Glutamatergic neuron (in vitro differentiated cells): ENCODE measurements at places on chromosomes 4 and X.

GRCh38 chr4:38804654-38805295 is at the start of gene TLR1:
TSS of gene TLR1 (minus strand) at chr4:38804791. CDS start at chr4:38798831, 5,960 bp downstream.
- no peak for DNase-seq

DNA sequence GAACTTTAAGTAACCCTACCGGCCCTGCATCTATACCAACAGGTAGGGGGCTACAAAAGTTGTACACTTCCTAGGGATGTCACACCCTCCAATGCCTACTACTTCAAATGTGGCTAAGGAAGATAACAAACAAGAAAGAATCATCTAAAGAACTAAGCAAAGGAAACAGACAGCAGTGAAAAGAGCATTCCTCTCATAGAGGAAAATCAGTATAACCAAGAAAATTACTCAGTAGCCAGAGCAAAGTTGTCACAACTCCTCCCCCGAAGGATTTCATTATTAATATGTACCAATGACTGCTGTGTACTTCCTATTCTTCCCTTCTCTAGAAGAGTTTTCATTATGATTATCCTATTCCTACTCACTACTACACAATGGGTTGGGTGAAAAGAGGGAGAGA is 12.6 kb downstream of the ANKRD17 start:
- no peak for DNase-seq

- DNase-seq: no peak
These were observed 25.9 kb downstream of the WDR1 start for GRCh38 chr4:10090467-10091250.

- DNase-seq: no peak
These were observed 8.2 kb downstream of the TEX13C start for GRCh38 chrX:125327891-125328290.

DNA sequence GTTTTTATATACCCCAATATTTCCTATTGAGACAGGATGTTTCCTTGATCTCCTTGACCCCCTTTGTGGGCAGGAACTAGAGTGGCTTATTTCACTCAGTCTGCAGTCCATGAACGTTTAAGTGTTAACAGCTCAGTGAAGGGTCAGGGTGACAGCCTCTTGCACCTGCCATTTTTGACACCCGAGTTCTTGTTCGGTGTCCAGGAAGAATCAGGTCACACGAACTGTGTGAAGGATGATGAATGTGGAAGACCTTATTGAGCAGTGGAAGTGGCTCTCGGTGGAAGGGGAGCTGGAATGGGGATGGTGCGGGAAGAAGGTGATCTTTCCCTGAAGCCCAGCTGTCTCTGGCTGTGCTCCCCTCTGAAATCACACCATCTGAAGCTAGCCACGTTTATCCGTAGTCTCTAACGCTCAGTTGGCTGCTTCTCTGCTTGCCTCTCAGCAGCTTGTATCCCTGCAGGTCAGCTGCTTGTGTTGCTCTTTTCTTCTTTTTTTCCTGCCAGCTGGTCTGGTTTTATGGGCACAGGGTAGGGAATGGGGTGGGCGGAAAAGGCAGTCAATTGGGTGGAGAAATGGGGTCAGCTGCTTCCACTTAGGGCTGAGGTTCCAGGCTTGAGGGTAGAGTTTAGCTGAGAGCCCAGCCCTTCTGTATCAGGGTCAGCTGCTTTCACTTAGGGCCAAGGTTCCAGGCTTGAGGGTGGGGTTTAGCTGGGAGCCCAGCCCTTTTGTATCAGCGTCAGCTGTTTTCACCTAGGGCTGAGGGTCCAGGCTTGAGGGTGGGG is 29.0 kb upstream of the CCNG2 start:
- no peak for DNase-seq

- no peak for DNase-seq
These were observed 63.8 kb downstream of the SRPX start for GRCh38 chrX:38156838-38157237.

- DNase-seq: no peak
These were observed 143.8 kb upstream of the SLITRK2 start for GRCh38 chrX:145673841-145674240.

DNA sequence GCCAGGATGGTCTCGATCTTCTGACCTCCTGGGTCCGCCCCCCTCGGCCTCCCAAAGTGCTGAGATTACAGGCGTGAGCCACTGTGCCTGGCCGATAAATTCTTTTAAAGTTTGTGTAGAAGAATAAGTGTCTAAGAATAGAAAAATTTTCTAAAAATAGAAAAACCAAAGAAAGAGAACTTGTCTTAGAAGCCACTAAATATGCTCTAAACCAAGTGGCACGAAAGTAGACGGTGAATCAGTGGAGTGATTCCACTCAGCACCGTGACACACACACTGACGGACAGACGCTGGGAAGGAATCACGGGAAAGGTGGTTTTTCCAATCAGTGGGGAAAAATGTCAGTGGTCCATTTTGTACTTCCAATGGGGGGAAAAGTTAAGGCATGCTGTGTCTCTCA is 72.7 kb upstream of the PSAPL1 start:
- DNase-seq: no peak
